ENCODE measurements at places on chromosomes 5 and 9.
A peak's percentile ranks its signal among the peaks of the same experiment; 100 is the strongest.

DNA sequence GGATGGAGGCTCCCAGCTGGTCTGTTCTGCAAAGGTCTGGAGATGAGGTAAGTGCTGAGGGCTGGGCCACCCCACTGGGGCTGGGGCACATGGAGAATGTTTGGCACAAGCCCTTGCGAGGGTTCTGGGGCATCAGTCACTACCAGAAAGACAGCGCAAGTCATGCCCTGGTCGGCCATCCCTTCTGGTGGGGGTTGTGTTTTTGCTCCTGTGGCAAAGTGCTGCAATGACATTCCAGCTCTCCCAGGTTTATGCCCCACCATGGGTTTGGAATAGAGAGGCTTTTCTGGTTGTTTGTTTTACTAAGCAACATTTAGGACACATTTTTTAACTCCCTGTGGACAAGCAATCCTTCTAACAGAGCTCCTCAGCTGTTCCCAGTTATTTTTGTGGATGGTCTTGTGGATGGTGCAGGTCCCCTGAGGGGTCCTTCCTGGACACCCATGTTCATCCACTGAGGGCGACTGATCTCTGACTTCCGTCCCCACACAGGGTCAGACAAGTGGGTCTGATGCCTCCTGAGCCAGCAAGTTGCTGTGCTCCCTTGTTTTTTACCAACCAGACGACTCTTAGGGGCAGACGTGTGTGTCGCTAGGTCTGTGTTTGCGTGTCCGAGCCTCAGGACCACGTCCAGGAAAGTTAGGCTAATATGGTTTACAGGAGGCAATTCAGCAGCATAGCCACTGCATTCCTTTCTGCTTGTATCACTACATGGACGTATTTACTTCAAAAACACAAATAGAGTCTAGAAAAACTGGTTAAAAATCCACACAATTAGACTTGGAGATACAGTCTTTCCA is 64.9 kb upstream of the ECM2 start:
- DNase-seq = no peak

DNA sequence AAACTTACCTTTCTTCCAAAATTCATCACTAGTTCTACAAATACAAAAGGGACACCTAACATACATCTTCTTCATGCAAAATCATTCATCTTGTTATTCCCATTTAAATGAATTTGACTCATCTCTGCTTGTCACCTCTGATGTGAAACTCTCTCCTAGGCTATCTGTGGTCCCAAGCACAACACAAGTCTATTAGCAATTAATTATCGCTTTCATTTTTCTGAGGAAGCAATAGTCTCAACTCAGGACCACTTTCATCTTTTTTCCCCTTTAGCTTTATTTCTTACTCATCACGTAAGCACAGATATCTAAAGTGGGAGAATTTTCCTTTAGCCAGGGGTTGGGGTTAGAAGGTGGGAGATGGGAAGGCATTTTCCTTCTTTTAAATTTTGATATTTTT is 131.9 kb downstream of the ST8SIA4 start:
- no peak for DNase-seq

GRCh38 chr5:158431369-158432029 is 572.6 kb upstream of the CLINT1 start:
- no peak for DNase-seq

DNA sequence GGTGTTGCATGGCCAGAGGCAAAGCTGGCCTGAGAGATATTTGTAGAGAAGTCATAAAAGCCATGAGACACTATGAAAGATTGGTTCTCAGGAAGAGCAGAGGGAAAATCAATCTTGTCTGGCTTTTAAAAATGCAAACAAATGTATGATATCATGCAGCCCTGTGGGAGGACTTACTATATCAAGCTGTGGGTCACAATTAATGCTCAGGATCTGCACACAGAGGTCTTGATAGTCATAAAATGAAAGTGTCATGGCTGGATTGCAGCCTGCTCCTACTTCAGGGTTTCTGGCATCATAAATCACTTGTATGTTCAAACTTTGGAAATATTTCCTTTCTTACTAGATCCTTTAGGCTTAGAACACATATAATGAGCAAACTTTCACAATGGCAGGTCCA is 151.5 kb downstream of the SEMA6A start:
- DNase-seq = no peak

DNA sequence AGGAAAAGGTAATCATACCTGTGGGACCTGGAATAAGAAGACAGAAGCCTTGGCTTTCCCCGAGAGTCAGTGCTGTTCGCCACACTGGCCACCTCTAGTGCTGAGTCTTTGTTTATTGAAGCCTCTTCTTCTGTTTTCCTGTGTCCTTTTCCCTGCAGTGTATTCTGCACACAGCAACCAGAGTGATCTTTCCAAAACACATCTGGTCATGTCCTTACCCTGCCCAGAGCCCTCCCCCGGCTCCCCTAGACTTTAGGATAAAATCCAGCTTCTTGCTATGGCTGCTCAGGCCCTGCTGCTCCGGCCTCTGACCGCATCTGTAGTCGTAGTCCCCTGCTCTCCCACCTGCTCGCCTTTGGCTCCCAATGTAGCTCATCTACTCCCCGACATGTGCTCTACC is 28.3 kb downstream of the GALNT10 start:
- no peak for DNase-seq

- no peak for DNase-seq
Observed at GRCh38 chr5:135173662-135174290, 139.7 kb upstream of the PITX1 start.

GRCh38 chr5:59943452-59944113 is 50.1 kb upstream of the PDE4D start:
- no peak for DNase-seq

- no peak for DNase-seq
Observed at GRCh38 chr5:72122602-72123001, 15.3 kb downstream of the MAP1B start.

DNA sequence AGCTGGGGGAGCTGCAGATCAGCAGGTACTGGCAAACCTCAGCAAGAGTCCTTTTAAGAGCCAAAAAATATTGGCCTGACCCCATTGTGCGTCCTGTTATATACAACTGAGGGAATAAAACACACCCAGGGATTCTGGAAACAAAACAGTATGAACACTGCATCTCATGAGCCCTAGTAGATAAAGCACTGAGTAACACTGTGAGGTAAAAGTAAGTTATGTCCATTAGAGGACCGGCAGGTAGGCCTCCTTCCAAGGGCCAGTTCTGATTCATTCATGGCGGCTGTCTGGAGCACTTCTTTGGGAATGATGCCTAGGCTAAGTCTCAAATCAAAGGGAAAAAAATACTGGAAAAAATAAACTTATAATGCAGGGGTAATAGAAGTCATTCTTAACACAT is 64.9 kb downstream of the PDE4D start:
- DNase-seq = no peak

DNA sequence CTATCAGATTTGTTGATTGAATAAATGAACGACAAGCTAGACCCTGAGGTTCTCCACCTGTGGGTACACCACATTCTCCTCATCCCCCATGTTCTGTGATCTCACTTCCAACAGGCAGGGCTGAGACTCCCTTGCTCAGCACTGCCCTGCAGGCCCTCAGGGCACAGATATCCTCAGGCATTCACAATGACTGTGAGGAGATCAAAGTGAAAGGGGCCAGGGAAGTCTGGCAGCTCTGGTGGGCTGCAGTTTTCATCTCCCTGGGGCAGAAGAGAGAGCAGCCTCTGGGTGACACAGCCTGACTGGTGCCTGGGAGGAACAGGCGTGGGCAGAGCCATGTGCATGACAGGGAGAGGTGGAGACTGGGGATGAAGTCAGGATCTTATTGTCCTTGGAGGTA is 142.4 kb upstream of the C9orf72 start:
- no peak for DNase-seq

- no peak for DNase-seq
Observed at GRCh38 chr5:98110791-98111190, 662.7 kb upstream of the RGMB start.

- DNase-seq = no peak
Observed at GRCh38 chr9:24382566-24382965, 163.1 kb downstream of the IZUMO3 start.

DNA sequence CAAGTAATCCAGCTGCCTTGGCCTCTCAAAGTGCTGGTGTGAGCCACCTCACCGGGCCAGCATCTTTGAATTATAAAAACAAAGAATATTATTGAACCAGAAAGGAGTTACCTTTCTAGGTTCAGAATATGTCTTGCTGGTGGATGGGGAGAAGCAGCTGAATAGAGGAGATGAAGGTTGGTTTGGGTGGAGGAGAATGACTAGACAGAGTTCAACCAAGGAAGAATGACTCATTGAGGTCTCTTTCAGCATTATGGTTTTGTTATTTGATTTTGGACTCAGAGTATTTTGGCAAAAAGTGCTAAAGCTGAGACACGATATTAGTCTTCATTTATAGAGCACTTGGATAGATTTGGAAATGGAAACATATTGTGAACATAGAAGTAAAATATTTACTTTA is 75.2 kb upstream of the MPDZ start:
- DNase-seq = no peak

DNA sequence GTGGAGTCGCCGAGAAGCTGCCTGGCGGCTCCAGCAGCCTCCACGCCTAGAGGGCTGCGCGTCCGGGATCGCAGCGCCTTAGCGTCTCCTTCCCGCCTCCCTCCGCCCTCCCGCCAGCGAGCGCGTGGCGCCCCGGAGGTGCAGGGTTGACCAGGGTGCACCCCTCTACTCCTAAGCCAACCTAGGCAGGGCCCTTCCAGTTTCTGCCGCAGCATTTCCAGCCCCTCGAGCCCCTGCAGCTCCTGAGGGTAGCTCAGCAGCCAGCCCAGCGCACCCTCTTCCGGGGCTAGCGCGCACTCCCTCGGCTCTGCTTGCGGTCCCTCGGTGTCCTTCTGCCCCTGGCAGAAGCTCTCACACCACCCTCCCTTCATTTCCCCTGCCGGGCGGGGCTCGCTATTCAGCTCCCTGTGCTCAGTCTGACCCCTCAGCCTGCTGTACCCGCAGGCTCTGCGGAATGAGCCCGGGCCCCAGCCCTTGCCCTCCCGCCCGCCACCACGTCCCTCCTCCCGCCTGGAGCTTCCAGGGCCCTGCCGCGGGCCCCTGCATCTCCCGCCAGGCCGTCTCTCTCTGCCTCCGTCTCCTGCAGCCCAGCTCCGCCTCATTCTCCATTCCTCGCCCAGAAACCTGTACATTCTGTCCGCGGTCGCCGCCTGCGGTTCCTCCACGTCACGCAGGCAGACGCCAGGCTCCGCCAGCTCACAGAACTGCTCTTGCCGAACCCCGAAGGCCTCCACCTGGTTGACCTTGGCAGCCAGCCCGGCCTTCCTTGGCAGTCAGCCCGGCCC is 61.8 kb downstream of the SPATA31C2 start:
- DNase-seq = peak; percentile 44

- no peak for DNase-seq
Observed at GRCh38 chr9:93617273-93617672, 40.9 kb downstream of the PHF2 start.

- DNase-seq = no peak
Observed at GRCh38 chr9:90799271-90799852, 2.3 kb upstream of the SYK start.

- no peak for DNase-seq
Observed at GRCh38 chr5:109439590-109439989, 29.8 kb upstream of the PJA2 start.

- no peak for DNase-seq
Observed at GRCh38 chr9:35395706-35396101, 94.2 kb upstream of the RUSC2 start.

- no peak for DNase-seq
Observed at GRCh38 chr5:56552612-56553268, 262.6 kb upstream of the MAP3K1 start.

DNA sequence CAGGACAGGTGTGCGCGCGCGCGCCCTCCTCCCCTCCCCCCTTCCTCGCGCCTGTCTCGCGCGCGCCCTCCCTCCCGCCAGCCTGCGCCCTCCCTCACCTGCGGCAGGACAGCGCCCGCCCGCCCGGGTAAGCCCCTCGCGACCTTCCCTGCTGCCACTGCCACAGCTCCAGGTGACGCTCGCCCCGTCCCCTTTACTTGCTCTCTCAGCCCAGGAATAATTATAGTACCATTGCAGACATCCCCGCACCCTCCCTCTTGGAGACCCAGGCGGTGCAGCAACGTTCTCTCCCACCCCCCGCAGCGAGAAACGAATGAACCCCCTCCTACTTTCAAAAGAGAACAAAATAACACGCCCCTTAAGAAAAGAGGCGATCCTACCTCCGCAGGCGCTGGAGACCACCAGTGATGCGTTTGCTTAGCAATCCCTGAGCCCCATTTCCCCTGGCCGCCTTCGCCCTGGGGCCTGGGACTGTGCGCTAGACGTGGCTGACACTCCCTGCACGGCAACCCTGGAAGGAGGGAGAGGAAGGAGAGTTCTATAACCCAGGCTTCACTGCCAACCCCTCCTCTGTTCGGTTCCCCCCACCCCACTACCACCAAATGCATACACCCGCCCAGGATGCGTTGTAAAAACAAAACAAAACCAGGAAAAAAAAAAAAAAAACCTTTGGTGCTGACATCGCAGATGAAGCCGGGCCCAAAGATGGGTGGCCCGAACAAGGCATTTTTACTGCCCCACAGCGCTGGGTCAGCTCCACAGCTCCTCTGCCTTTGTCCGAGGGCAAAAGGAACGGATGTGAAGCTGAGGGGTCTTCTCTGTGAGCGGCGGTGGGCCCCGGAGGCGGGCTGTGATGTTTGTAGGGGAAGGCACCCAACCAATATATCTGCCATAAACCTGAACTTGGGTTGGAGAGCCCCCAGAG is 5.6 kb upstream of the PURA start:
- DNase-seq = peak; percentile 16

GRCh38 chr5:76863001-76863400 is 13.2 kb downstream of the S100Z start:
- no peak for DNase-seq

DNA sequence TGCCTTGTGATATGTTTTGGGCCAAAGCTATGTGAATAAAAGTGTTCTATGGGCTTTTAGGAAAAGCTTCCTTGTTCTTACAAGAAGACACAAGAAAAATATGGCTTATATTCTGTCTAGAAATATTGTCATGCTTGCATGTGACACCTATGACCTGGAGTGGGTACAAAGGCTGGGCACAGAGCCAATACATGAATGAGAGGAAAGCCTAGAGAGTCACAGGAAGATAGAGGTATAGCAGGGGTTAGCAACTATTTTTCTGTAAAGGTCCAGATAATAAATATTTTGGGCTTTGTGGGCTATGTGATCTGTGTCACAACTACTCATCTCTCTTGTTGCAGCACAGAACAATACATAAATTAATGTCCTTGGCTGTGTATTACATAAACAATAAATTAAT is 196.6 kb upstream of the CD180 start:
- no peak for DNase-seq

- DNase-seq = no peak
Observed at GRCh38 chr5:40390281-40391149, 289.2 kb upstream of the PTGER4 start.

DNA sequence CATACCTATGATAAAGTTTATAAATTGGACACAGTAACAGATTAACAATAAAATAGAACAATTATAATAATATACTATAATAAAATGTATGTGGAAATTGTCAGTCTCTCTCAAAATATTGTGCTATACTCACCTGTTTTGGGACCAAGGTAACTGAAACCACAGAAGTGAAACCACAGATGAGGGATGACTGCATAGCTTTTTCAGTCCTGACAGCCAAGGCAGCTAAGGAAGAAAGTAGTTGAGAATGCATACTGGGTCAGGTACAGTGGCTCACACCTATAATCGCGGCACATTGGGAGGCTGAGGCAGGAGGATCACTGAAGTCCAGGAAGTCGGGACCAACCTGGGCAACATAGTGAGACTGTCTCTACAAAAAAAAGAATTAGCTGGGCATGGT is 8.9 kb downstream of the SRP19 start:
- peak; percentile 48 for DNase-seq

GRCh38 chr5:126837906-126838539 is 61.1 kb downstream of the LMNB1 start:
- DNase-seq = no peak

GRCh38 chr9:127954831-127955293 is 17.2 kb upstream of the DPM2 start:
- no peak for DNase-seq

GRCh38 chr9:4382722-4383317 is 83.0 kb upstream of the GLIS3 start:
- no peak for DNase-seq

Data from activated CD4-positive, alpha-beta T cell treated with anti-CD3 and anti-CD28 coated beads, Interleukin-2, amount 50 U/mL, for 16 hours (primary cell).